Peyer's patch (tissue), 4 donors: ENCODE measurements at places on chromosomes 4 and X.

DNA sequence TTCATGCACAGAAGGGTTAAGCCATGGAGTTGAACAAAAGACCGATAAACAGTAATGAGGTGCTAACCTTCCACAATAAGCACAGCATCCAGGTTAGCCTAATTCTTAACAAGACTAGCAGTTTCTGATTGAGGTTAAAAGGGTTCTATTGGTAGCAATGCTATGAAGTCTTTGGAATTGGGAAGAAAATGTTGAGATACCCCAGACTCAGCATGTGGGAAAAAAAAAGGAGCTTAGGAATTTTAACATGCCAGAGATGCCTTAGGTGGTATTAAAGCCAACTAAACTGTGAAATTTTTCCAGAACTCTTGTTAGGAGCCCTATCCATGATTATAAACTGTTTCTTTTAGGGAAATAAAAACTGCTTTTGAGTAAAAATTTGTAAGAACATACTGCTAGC is 391.7 kb downstream of the GABRG1 start:
- no peak for DNase-seq

DNA sequence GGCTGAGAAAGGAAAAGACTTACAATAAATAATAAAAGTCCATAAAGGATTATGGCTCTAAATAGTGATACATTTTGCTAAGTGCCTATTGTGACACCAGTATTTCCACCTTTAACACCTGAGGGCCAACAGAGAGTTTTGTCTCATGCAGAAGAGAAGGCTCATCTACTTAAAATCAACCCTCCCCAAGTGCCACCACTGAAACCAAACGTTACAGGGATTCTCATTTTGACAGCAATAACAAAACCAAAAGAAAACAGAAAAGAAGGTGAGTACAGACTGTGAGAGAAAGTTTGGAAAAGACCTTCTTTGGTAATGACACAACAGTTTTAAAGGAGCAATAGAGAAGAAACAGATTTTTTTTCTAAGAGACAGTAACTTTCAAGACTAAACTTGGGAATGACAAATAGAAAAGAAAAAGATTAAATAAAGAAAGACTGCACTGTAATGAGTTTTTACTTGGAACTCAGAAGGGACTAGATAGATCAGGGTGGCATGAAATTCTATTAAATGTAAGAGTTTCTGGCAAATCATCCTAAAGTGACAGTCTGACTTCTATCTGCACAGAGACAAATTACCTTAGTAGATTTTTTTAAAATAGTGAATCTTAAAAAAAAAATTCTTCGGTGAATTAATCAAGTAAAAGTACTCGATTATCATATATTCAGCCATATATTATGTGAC is 109.7 kb downstream of the ZNF827 start:
- no peak for DNase-seq

- DNase-seq = peak; percentile 44
These were observed 50.3 kb downstream of the HTRA3 start for GRCh38 chr4:8319731-8320385.

DNA sequence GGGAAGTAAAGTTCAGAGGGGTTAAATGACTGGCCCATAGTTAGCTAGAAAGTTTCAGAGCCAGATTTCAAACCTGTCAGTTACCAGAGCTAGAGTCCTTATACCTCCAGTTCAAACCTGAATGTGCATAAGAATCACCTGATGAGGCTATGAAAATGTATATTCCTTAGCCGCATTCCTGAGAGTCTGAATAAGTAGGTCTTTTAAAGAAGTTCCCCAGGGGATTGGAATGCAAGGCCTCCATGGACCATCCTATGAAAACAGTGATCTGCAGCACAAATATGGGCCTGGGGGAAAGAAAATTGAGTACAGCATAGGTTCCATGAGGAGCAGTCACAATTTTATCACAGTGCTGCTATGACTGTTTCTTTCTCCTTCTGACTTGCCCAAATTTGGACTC is 263.9 kb upstream of the CXorf66 start:
- DNase-seq = no peak

- DNase-seq = no peak
These were observed 97.7 kb downstream of the DDX60 start for GRCh38 chr4:168220893-168221292.

- DNase-seq = no peak
These were observed 1415.8 kb upstream of the TENM3 start for GRCh38 chr4:180827232-180828009.

DNA sequence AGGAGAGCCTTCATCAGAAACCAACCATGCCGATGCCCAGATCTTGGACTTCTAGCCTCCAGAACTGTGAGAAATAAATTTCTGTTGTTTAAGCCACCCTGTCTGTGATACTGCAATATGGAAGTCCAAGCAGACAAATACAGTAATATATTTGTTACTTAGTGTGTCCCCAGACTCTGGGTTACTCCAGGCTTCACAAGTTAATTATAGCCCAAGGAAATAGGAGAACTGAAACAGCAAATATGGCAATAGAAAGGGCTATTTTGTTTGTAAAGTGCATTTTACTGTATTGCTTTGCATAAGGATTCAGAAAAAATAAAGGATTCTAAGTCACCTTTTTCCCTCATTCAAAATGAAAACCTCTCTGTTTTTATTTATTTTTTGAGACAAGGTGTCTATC is 15.7 kb downstream of the TIGD4 start:
- DNase-seq = no peak

- DNase-seq = no peak
These were observed 111.7 kb downstream of the STK32B start for GRCh38 chr4:5162909-5163508.

GRCh38 chrX:68835468-68835867 is 6.6 kb downstream of the EFNB1 start:
- peak; percentile 21 for DNase-seq

DNA sequence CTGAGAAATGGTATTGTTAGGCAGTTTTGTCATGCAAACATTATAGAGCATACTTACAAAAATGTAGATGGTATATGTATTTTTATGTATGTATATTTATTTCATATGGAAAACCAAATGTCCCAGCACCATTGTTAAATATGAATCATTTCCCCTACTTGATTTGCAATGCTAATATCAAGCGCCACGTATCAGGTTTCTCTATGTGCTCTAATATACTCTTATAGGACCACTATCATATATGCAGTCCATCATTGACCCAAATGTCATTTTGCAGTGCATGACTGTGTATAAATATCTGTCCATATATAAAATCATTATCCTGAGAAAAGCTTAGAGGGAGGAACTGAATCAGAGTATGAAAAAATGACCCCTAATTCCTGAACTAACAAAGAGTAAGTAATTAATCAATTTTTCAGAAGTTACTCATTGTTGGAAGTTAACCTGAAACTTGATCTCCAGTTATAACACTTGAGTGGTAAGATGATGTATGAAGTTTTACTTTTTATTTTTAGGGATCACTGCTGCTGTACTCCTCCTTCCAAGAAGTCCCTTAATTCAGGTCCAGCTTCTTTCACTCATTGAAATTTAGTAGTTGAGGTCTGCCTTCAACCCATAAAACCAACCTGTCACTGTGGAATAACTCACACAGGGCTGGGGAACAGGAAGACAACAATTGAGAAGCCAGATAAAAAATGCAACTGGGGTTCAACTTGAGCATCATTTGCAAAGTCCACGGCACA is 134.8 kb upstream of the LDB2 start:
- no peak for DNase-seq

GRCh38 chr4:24514808-24515207 is 69.5 kb downstream of the DHX15 start:
- no peak for DNase-seq

DNA sequence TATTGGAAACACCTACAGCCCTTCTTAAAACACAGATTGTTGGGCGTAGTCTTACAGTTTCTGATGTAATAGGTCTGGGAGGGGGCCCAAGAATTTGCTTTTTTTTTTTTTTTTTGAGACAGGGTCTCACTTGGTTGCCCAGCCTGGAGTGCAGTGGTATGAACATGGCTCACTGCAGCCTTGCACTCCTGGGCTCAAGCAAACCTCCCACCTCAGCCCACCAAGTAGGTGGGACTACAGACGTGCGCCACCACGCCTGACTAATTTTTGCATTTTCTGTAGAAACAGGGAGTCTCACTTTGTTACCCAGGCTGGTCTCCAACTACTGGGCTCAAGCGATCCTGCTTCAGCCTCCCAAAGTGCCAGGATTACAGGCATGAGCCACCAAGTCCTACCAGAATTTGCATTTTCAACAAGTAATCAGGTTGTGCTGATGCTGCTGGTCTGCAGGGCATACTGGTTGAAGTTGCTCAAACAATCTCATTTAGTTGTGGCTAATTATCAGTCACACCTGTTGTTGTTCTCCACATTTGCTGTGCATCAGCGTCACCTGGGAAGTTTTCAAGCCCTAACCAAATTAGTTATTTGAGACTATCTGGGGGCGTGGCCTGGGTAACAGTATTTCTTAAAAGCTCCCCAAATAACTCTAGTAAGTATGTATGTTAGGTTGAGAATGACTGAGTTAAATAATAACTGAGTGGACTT is 14.0 kb downstream of the TMEM154 start:
- no peak for DNase-seq

DNA sequence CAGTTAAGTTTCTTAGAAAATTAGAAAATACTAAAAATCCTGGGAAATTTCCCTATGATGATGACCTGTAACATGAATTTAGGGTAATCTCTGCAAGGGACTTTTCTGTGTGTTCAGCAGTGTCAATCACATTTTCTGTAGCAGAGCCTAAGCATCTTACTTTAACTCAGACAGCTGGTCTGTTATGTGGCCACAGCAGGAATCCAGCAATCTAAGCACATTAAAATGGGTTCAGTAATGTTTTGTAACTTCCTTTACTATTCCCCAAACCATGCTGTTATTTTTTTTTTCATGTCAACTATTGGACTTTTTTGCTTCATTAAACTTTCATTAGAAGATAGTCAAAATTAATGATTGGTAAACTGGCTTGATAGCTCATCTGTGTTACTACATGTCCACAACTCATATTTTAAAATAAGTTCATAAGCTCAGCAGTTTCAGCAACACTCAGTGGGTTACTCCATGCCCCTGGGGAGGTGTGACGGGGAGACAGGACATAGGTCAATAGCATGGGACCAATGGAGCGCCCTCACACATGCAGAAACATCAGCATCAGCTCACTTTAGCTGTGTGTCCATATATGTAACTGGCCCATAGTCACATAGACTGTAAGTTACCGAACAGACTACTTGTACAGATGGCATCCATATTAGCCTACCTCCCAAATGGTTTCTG is 168.0 kb upstream of the PACRGL start:
- DNase-seq = no peak

- DNase-seq = no peak
These were observed 531.5 kb downstream of the ANKRD50 start for GRCh38 chr4:124181039-124181438.

GRCh38 chr4:148961526-148961925 is 519.3 kb upstream of the NR3C2 start:
- DNase-seq = no peak

GRCh38 chr4:110518889-110519490 is 43.0 kb downstream of the ENPEP start:
- DNase-seq = no peak

- no peak for DNase-seq
These were observed at the start of gene ASB9 for GRCh38 chrX:15269618-15270521. TSS of gene ASB9 (minus strand) at chrX:15270083. CDS start at chrX:15269874, 209 bp downstream.

DNA sequence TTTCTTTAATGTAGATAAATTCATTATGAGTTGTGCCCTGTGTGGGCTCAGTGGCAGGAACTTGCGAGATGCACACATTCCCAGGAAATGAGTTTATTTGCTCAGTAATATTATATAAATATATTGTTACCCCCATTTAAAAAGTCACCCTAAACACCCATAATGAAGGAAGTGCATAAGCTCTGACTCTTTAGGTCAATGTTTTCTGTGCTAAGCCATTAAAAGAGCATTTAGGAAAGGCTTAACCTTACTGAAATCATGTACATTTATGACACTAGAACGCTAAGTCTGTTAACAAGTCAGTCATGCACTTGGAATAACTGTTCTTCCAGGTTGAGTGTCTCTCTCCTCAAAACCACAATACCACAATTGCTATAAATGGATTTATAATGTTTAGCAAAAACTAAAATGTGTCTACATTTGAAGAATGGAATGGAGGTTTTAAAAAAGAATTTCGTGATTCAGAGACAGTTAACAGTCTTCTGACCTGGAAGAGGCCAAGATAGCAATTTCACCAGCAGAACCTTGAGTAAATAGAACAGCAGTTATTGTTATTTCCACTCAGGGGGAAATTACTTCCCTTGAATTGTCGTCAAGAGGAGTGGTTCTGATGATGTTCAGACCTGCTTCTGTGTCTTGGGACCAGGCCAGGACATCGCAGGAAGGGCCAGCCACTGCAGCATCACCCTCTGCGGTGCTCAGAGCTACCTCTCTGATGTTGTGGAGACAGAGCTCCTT is 91.1 kb upstream of the VEGFC start:
- no peak for DNase-seq

GRCh38 chr4:4948370-4948769 is 70.9 kb downstream of the CYTL1 start:
- no peak for DNase-seq

DNA sequence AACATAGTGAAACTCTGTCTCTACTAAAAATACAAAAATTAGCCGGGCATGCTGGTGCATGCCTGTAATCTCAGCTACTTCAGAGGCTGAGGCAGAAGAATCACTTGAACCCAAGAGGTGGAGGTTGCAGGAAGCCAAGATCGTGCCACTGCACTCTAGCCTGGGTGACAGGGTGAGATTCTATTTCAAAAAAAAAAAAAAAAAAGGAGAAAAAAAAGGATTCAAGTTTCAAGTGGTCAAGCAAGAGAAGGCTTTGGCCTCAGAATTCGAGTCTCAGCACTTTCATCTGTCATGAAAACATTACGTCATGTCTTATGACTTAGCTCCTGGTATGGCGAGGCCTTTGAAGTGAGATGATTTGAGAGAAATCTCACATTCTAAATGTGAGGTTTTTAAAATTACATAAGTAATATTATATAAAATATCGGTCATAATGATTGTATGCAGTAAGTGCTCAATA is 21.2 kb upstream of the DHRSX start:
- no peak for DNase-seq

- no peak for DNase-seq
These were observed 836.5 kb upstream of the HTR2C start for GRCh38 chrX:113747274-113747973.

DNA sequence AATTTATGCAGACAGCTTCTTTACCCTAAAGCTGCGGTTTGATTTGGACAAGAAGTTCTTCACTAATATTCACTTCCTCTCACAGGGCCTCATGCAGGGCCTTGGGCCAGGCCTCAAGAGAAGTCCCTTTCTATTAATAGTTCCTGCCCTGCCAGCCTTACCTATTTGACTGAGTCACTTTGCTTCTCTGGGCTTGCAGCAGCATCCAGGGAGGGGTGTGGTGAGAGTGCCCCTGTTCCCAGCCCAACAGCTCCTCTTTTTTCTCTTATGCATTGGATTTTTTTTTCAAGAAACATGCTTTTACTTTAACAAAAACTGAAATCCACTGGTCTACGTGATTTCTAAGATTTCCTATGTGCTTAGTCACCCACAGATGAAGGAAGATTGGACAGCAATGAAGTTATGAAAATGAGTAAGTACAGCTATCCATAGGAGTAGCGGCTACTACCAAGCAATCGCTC is 26.7 kb downstream of the FAM156B start:
- peak; percentile 63 for DNase-seq

DNA sequence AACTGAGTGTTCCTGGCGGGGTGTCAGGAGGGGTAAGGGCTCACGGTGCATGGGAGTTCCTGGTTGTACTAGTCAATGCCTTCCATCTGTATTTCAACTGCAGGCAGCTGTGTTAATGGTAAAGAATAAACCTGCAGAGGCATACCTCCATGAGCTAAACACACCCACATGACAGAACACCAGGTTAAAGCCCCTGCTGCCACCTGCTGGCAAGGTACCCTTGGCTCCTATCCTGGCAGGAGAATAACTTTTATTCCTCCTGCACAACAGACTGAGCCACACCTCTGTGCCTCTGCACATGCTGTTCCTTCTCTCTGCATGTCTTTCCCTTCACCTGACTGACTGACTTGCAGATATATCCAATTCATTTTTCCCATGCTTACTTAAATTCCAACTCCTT is 11.1 kb downstream of the ITIH6 start:
- no peak for DNase-seq
